ENCODE measurements at places on chromosomes 16 and 17. TPM values are rescaled to one million over a fixed set of nuclear protein-coding genes. Genes with fewer than 3 reads are reported as not detected.
A peak's percentile ranks its signal among the peaks of the same experiment; 100 is the strongest.

DNA sequence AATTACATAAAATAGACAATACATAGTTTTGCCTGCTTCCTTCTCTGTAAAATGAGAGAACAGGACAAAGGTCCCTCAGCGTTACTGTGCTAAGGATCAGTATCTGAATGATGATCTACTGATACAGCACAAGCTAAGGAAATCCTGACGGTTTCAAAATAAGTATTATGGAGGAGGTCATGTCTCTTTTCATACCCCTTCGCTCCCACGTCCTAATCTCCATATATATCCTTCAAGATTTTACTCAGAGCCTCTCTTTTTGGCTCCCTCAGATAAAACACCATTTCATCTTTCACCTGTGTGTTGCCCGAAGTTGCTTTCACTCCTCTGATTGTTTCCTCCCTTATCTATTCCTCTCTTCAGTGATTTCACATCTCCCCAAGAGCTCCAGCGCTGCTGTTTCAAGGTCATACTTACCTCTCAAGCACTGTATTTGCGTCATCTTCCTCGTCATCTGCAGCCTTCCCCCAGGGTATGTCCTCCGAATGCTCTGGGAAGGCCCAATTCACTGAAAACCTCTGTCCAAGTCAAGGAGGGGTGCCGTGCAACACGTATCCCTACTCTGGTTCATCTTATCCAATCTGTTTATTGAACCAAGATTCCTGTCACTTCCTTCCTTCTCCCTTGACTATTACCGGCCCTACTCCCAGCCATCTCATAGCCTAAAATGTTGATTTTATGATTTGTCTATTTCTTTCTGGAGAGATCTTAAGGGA lies 1.2 kb upstream of the BLTP2 start:
- H3K27me3 ChIP-seq: no peaks in the 10 kb centered on the region
- DNase-seq: peak; percentile 64
- H3K27ac ChIP-seq: peak overlapping the region; percentile 85

The CLEC19A gene
- not detected for polyA plus RNA-seq

The CDK10 gene
- 166 TPM for polyA plus RNA-seq

The NLRC3 gene
- polyA plus RNA-seq: 0.82 TPM

DNA sequence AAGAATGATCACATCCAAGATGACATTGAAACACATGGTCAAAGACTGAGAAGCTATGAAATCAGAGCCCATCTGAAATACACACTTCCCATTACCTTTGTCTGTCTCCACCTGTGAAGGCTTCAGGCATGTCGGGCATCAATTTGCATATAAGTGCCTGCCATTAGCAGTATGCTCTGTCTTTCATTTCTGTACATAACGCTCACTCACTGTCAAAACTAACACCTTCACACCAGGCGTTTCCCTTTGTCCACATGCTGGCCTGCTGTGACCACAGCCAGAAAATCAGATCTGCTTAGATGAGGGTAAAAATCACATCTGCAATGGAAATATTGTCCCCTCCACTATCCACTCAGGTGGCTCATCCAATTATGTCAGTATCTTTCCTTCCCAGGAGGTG lies 524.8 kb downstream of the TOX3 start:
- H3K4me1 ChIP-seq: no peaks in the 10 kb centered on the region
- no peaks in the 10 kb centered on the region for H3K36me3 ChIP-seq
- no peak for DNase-seq
- no peak overlapping the region for H3K4me3 ChIP-seq
- H3K27ac ChIP-seq: no peak overlapping the region

The WIPI1 gene
- polyA plus RNA-seq: 11.6 TPM

DNA sequence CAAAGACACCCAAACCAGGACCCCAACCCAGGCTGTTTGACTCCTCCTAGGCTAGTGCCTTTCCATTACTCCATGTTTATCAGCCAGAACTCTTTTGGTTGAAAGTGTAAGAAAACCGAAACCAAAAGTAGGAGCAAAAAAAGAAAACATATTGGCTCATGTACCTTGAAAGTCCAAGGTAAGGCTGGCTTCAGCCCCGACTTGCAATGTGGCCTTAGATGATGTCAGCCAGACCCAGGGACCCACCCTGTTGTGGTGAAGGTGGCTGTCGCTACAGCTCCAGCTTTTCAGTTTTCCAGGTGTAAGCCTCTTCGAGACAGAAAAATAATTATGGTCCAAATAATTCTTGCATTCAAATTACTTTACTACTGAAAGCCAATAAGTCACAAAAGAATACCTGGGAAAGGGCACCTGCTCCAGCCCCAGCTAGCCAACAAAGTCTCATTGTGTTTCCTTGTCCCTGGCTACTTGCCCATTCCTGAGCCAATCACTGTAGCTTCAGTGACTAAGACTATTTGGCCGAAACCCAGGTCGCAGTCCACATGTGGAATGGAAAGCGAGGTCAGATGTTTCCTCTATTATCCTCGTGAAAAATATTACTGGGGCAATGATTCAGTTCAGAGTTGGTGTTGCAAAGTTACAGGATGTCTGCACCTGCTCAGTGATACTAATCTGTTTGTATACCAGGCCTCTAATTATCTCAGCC lies 20.7 kb downstream of the DNAH9 start:
- no peaks in the 10 kb centered on the region for H3K36me3 ChIP-seq
- no peak overlapping the region for H3K4me3 ChIP-seq
- DNase-seq: peak; percentile 92
- peak overlapping the region; percentile 42 for H3K27ac ChIP-seq

- H3K36me3 ChIP-seq: no peaks in the 10 kb centered on the region
- no peak for DNase-seq
- H3K27me3 ChIP-seq: no peaks in the 10 kb centered on the region
- H3K4me3 ChIP-seq: no peak overlapping the region
Observed at GRCh38 chr17:32916134-32916533, 11.8 kb upstream of the TMEM98 start.

DNA sequence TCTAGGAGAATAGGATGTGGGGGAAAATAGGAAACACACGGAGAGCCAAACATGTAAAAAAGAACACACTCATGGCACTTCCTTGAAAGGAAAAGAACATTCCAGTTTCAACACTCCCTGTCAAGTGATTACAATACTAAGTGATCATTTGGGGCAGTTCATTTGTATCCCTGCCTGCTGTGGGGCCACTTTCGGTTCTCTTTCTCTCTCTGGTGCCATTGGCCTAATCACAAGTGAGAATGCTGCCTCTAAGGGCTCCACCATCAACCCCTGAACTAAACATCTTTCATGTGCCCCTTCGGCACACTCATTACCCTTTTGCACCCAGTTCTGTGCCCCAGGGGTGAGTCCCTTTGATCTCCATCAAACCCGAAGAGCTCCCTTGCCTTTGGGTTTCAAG lies 197.3 kb downstream of the CEP112 start:
- no peak overlapping the region for H3K4me3 ChIP-seq
- H3K27me3 ChIP-seq: no peaks in the 10 kb centered on the region
- no peak for DNase-seq
- H3K27ac ChIP-seq: no peak overlapping the region
- no peaks in the 10 kb centered on the region for H3K36me3 ChIP-seq

The EVPLL gene
- polyA plus RNA-seq: not detected

GRCh38 chr16:86563469-86564345 lies 2.9 kb upstream of the FOXC2 start:
- H3K36me3 ChIP-seq: no peaks in the 10 kb centered on the region
- no peak overlapping the region for H3K4me3 ChIP-seq
- peak; percentile 89 for DNase-seq
- H3K4me1 ChIP-seq: peaks cover 5% of the 10 kb centered on the region
- H3K27me3 ChIP-seq: peaks cover 47% of the 10 kb centered on the region
- no peak overlapping the region for H3K27ac ChIP-seq

The CCDC40 gene
- polyA plus RNA-seq: 0.81 TPM

DNA sequence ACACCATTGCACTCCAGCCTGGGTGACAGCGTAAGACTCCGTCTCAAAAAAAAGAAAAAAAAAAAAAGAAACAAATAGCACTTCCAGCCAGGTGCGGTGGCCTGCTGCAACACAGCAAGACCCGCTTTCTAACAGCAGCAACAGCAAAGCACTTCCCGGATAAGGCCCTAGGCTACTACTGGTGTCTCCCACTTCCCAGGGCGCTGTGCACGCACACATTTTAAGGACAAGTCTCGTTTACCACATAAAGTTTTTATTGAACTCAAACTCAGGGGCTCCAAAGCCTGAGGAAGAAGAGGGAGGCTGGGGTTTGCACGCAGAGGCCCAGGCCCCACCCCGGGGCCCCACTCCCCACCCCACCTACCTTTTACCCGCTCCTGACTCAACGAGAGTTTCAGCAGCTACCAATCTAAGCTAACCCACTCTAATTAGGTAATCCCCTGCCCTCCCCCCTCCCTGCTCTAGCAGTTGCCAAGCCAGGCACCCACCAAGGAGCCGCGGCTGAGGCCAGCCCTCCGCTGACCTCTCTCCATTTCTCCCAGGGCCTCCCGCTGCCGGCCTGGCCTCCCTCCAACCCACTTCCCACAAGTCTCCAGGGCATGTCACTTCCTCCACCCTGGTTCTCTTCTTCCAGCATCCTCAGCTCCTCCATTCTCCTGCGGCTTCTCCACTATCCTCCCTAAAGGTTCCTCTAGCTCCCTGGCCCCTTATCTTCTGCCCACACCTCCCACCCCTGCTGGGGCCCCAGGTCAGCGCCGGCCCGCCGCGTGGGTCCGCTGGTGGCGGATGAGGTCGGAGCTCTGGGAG lies 2.4 kb downstream of the ZNF768 start:
- H3K27me3 ChIP-seq: no peaks in the 10 kb centered on the region
- no peak overlapping the region for H3K27ac ChIP-seq
- H3K4me3 ChIP-seq: no peak overlapping the region
- DNase-seq: no peak
- no peaks in the 10 kb centered on the region for H3K36me3 ChIP-seq

The ANKS4B gene
- polyA plus RNA-seq: 54.7 TPM

DNA sequence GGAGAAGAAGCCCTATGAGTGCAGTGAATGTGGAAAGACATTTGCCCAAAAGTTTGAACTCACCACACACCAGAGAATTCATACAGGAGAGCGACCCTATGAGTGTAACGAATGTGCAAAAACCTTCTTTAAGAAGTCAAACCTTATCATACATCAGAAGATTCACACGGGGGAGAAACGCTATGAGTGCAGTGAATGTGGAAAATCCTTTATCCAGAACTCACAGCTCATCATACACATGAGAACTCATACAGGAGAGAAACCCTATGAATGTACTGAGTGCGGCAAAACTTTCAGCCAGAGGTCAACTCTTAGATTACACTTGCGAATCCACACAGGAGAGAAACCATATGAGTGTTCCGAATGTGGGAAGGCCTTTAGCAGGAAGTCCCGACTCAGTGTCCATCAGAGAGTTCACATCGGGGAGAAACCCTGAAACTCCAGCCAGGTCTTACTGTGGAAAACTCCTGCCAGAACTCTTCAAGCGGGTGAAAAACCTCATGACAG lies 21.6 kb downstream of the ZFP1 start:
- no peaks in the 10 kb centered on the region for H3K27me3 ChIP-seq
- H3K36me3 ChIP-seq: peaks cover 31% of the 10 kb centered on the region

The TBC1D3C gene
- 3.2 TPM for polyA plus RNA-seq

The TSNAXIP1 gene
- not detected for polyA plus RNA-seq

DNA sequence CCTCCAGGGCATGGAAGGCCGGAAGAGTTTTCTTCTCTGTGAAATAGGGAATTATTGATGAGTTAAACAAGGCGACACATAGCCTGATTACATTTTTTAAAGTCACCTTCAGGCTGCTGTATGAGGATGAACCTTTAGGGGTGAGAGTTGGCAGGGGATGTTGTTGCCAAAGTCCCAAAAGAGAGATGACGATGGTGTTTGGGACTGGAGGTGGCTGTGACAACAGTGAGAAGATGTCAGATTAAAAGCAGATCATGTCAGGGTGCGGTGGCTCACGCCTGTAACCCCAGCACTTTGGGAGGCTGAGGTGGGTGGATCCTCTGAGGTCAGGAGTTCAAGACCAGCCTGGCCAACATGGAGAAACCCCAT lies 16.8 kb upstream of the ASGR2 start:
- no peaks in the 10 kb centered on the region for H3K4me1 ChIP-seq
- no peaks in the 10 kb centered on the region for H3K27me3 ChIP-seq
- H3K36me3 ChIP-seq: no peaks in the 10 kb centered on the region
- H3K4me3 ChIP-seq: no peak overlapping the region
- no peak overlapping the region for H3K27ac ChIP-seq

The MPP3 gene
- polyA plus RNA-seq: 2.2 TPM

DNA sequence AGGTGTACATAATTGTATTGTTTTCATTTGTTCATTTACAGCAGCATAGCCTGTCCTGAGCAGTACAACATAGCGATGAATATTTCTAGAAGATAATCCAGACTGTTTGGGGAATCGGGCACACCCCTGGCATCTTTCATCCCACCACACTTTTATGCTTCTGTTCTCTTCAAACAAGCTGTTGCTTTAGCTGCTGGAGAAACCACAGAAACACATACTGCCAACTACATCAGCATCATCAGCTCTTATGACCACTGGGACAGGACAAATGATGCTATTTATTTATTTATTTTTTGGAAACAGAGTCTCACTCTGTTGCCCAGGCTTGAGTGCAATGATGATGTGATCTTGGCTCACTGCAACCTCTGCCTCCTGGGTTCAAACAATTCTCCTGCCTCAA lies 22.6 kb upstream of the HAPSTR1 start:
- no peaks in the 10 kb centered on the region for H3K27me3 ChIP-seq
- H3K4me1 ChIP-seq: no peaks in the 10 kb centered on the region
- no peak overlapping the region for H3K27ac ChIP-seq
- no peak overlapping the region for H3K4me3 ChIP-seq
- no peak for DNase-seq

- H3K4me1 ChIP-seq: no peaks in the 10 kb centered on the region
- H3K4me3 ChIP-seq: no peak overlapping the region
- H3K27ac ChIP-seq: no peak overlapping the region
- no peaks in the 10 kb centered on the region for H3K27me3 ChIP-seq
- no peak for DNase-seq
- no peaks in the 10 kb centered on the region for H3K36me3 ChIP-seq
Observed at GRCh38 chr17:83010206-83011200, 68.9 kb upstream of the METRNL start.

The CFAP97D1 gene
- not detected for polyA plus RNA-seq

The KLHL10 gene
- polyA plus RNA-seq: 0.15 TPM

The ZFHX3 gene
- polyA plus RNA-seq: 4.9 TPM

The CD300LB gene
- polyA plus RNA-seq: 0.13 TPM

DNA sequence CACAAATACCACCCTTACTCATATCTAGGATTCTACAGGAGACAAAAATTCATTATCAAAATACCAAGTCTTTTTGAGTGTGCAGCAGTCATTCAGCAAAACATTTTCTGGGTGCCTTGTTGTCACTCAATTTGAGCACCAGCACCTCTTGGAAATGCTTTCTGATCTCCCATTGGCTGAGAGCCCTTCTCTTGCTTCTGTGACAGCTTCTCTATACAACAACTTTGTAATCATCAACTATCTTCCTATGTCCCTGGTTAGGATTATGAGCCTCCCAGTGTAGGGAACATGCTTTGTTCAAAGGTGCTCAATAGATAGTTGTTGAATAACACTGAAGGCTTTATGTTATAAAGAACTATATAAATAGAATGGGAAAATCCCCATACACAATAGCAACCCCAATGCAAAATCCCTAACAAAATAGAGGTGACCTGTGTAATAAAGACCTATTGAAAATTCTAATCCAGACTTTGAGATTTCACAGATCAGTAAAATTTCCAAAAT lies 10.3 kb upstream of the RAB11FIP4 start:
- no peaks in the 10 kb centered on the region for H3K27me3 ChIP-seq
- no peaks in the 10 kb centered on the region for H3K36me3 ChIP-seq
- no peaks in the 10 kb centered on the region for H3K4me1 ChIP-seq
- H3K4me3 ChIP-seq: no peak overlapping the region
- no peak overlapping the region for H3K27ac ChIP-seq
- DNase-seq: no peak

- peak; percentile 94 for DNase-seq
- H3K27me3 ChIP-seq: peaks cover 3% of the 10 kb centered on the region
- H3K4me3 ChIP-seq: peak overlapping the region; percentile 86
- H3K36me3 ChIP-seq: no peaks in the 10 kb centered on the region
Observed at GRCh38 chr16:2904100-2904921, 7.4 kb upstream of the FLYWCH1 start.

- no peak overlapping the region for H3K27ac ChIP-seq
- no peaks in the 10 kb centered on the region for H3K27me3 ChIP-seq
- no peaks in the 10 kb centered on the region for H3K36me3 ChIP-seq
Observed at GRCh38 chr16:17365591-17366298, 105.0 kb downstream of the XYLT1 start.

The MGAT5B gene
- polyA plus RNA-seq: 0.40 TPM
